ENCODE measurements at places on chromosomes 12 and 14. TPM values are rescaled to one million over a fixed set of nuclear protein-coding genes. Genes with fewer than 3 reads are reported as not detected.

The PPP4R4 gene
- 0.57 TPM for total RNA-seq

The MTHFD1 gene
- total RNA-seq: 146 TPM

The USP5 gene
- total RNA-seq: 84.8 TPM

The C12orf54 gene
- not detected for total RNA-seq

The GPRC5D gene
- not detected for total RNA-seq

The OR6C2 gene
- not detected for total RNA-seq

The CBLN3 gene
- 3.8 TPM for total RNA-seq

The GLS2 gene
- 4.4 TPM for total RNA-seq

The RNASE1 gene
- total RNA-seq: 4.5 TPM

The FOXN4 gene
- not detected for total RNA-seq

The CRIP2 gene
- total RNA-seq: 1.6 TPM
